ENCODE measurements at places on chromosomes 12 and 14. TPM values are rescaled to one million over a fixed set of nuclear protein-coding genes. Genes with fewer than 3 reads are reported as not detected.

Gene CIT
- total RNA-seq, result 9.2 TPM

Gene ATL1
- total RNA-seq, result 10.2 TPM

Gene CNIH1
- total RNA-seq, result 261 TPM

Gene SLCO1A2
- not detected for total RNA-seq

Gene ACOT4
- 0.54 TPM for total RNA-seq

Gene COPZ1
- total RNA-seq, result 74.2 TPM

Gene KRT74
- total RNA-seq, result not detected

Gene KLHL33
- total RNA-seq, result 0.83 TPM

Gene TMEM116
- 16.6 TPM for total RNA-seq

Gene KLRC2
- total RNA-seq, result 0.49 TPM

Gene ALX1
- total RNA-seq, result not detected

Gene ZCRB1
- 38.4 TPM for total RNA-seq

Gene TMTC1
- total RNA-seq, result 71.8 TPM

Gene CAPRIN2
- 42.9 TPM for total RNA-seq

Gene SLC5A8
- not detected for total RNA-seq

Gene LTBP2
- 18.2 TPM for total RNA-seq

Gene NCKAP5L
- 10.5 TPM for total RNA-seq

Gene KRT73
- not detected for total RNA-seq

Gene CFAP251
- total RNA-seq, result 1.1 TPM

Gene ENDOU
- total RNA-seq, result not detected

Gene LRRC10
- total RNA-seq, result not detected

Gene NFATC4
- total RNA-seq, result 29.6 TPM

Gene LRP1-AS
- total RNA-seq, result not detected

Gene ANO2
- total RNA-seq, result 4.3 TPM

Gene DYRK2
- 17.6 TPM for total RNA-seq

Gene RAPGEF3
- total RNA-seq, result 13.8 TPM

Gene TAC3
- not detected for total RNA-seq

Gene KLC1
- total RNA-seq, result 230 TPM

Gene CHGA
- total RNA-seq, result 5.0 TPM

Gene SIX4
- total RNA-seq, result 2.7 TPM

Gene COL2A1
- not detected for total RNA-seq

Gene CLEC4E
- total RNA-seq, result 2.3 TPM

Gene PTCSC3
- not detected for total RNA-seq

Gene GNB3
- total RNA-seq, result 8.9 TPM

Gene TAS2R14
- 6.8 TPM for total RNA-seq

Gene DBX2
- total RNA-seq, result 0.16 TPM

Gene MAP3K9
- 0.41 TPM for total RNA-seq

Gene INHBE
- not detected for total RNA-seq

Gene MGAT4C
- total RNA-seq, result 1.1 TPM
